ENCODE measurements at places on chromosomes 4 and X. TPM values are rescaled to one million over a fixed set of nuclear protein-coding genes. Genes with fewer than 3 reads are reported as not detected.

Gene CXCL11
- total RNA-seq, result 0.34 TPM

Gene SUPT20HL2
- not detected for total RNA-seq

Gene TLR8
- 2.1 TPM for total RNA-seq

Gene MAGED2
- total RNA-seq, result 105 TPM

Gene GLRA3
- total RNA-seq, result not detected

Gene STAG2
- total RNA-seq, result 80.2 TPM

Gene MGARP
- total RNA-seq, result not detected

Gene RHOXF1
- total RNA-seq, result 1.1 TPM

Gene DUX4
- not detected for total RNA-seq

Gene PRKG2
- 4.1 TPM for total RNA-seq

Gene CT45A1
- not detected for total RNA-seq

Gene KIF4A
- 0.88 TPM for total RNA-seq

Gene GPR50
- not detected for total RNA-seq

Gene CDS1
- 1.1 TPM for total RNA-seq

Gene RAB41
- total RNA-seq, result not detected

Gene AWAT2
- 0.17 TPM for total RNA-seq

Gene RASL11B
- 2.4 TPM for total RNA-seq

All from subcutaneous adipose tissue (tissue), 4 donors.